ENCODE measurements at places on chromosomes 3 and 15.

DNA sequence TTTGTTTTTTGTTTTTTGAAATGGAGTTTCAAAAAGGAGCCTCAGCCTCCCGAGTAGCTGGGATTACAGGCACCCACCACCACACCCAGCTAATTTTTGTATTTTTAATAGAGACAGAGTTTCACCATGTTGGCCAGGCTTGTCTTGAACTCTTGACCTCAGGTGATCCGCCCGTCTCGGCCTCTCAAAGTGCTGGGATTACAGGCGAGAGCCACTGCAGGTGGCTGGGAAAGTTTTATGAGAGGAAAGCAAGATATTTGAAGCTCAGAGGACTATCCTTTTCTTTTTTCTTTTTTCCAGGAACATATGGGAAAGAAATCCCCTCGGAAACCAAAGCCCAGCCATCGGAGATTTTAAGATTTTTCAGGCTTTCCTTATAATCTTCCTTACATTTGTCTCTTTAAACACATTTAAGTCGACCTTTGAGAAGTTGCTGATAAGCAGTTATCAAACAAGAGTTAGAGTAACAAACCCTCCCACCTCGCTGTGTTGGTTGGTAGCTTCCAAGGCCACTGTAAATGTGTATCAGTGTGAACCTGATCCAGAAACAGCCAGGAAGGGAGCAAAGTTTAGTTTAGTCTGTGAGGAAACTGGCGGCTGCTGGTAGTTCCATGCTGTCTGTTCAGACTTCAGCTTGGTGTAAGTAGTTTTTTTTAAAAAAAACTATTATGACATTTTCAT is 34.5 kb upstream of the MAP3K13 start:
- DNase-seq, result no peak

- no peak for DNase-seq
Observed at GRCh38 chr3:197355713-197356112, 57.3 kb upstream of the DLG1 start.

DNA sequence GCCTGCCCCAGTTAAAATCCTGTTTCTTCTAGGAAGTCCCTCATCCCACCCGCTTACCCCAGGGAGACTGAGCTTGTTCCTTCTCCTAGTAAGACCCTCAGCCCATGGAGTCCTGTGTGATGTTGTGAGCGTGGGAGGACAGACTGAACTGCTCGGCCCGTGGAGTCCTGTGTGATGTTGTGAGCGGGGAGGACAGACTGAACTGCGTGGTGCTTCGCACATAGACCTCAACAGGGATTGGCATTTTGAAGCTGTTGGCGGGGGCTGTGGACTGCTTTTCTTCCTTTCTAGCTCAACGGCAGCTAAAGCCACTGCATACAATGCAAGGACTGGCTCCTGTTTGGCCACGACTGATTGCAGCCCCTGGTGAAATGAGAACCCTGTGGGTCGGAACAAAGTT is 1.6 kb upstream of the SPTBN5 start:
- DNase-seq, result no peak

DNA sequence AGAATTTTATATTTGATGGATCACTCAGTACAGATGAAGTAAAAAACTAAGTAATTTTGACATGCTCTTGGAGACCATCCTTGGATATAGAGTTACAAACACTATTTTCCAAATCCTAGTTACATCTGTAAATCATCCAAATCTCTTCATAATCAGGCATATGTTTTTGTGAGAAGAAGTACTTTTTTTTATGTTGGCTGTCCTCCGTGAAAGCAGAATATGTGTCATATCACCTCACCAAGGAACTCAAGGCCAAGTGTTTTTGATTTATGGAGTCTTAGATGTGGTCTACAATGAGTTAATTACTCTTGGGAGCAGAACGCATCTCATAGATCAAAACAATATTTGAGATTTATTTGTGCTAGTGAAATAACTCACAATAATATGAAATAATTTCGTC is 416.5 kb upstream of the TGFBR2 start:
- no peak for DNase-seq

- no peak for DNase-seq
Observed at GRCh38 chr3:174170248-174170647, 688.9 kb upstream of the NAALADL2 start.

DNA sequence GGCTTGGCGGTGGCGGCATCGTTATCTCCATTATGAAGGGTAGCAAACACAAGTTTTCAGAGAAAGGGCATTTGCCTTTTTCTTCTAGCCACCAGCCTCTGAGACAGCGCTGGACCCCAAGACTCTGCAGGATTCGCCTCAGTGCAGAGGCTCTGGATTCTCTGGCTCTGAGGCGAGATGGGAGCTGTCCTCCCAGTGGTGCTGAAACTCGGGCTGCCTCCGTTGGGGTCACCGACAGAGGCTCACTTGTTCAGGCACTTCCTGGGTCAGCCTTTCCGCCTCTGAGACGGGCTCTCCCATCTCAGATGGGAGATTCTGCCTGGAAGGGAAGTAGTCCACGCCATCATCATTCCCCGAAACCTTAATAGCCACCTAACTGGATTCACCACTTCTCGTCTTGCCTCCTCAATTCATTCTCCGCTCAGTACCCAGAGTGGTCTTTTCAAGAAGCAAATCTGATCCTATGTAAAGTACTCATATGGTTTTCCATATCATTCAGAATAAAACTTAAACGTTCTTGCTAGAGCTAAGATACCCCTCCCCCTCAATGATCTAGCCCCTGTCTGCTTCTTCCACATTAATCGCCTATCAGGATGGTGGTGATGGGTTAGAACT is 76.9 kb downstream of the RHCG start:
- DNase-seq, result no peak

GRCh38 chr15:55894399-55894965 is 98.9 kb downstream of the NEDD4 start:
- no peak for DNase-seq

- no peak for DNase-seq
Observed at GRCh38 chr3:143924522-143925285, 46.9 kb upstream of the DIPK2A start.

GRCh38 chr15:70274255-70274880 is 176.7 kb upstream of the TLE3 start:
- no peak for DNase-seq

GRCh38 chr3:61780455-61781228 is 219.3 kb downstream of the PTPRG start:
- DNase-seq, result no peak

GRCh38 chr15:59691194-59691805 is 2.2 kb upstream of the BNIP2 start:
- DNase-seq, result no peak

- no peak for DNase-seq
Observed at GRCh38 chr3:119562307-119562961, 3.0 kb upstream of the CD80 start.

GRCh38 chr3:74599564-74599963 is 14.9 kb downstream of the CNTN3 start:
- DNase-seq, result no peak

DNA sequence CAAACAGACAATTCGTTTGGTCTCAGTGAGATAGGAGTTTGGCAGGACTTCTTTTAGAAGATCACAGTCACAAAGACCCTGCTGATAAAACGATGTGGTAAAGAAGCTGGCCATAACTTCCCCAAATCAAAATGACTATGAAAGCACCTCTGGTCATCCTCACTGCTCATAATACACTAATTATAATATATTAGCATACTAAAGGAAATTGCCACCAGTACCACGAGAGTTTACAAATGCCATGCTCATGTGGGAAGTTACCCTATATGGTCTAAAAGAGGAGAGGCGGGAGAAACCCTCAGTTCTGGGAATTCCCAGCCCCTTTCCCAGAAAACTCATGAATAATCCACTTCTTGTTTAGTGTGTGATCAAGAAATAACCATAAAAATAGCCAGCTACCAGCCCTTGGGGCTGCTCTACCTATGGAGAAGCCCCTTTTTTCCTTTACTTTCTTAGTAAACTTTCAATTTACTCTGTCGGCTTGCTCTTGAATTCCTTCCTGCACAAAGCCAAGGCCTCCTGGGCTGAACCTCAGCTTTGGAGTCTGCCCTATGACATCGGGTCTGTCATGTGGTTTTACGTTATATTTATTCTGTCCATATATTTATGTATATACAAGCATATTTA is 115.8 kb upstream of the IGSF10 start:
- DNase-seq, result no peak

DNA sequence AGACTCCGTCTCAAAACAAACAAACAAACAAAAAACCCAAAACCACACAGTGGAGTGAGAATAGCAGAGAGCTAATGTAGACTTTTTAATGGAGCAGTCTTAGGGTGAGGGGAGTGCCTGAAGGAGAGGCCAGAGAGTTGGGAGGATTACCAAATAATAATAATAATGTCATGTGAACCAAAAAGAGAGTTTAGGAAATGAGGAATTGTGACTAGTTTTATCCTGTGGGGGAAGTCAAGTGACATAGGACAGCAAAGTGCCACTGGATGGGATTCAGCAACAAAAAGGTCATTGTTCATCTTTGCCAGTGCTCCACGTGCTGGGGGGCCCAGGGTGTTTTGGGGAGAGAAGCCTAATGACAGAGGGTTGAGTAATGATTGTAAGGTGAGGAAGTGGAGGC is 12.9 kb downstream of the GPR87 start:
- DNase-seq, result no peak

DNA sequence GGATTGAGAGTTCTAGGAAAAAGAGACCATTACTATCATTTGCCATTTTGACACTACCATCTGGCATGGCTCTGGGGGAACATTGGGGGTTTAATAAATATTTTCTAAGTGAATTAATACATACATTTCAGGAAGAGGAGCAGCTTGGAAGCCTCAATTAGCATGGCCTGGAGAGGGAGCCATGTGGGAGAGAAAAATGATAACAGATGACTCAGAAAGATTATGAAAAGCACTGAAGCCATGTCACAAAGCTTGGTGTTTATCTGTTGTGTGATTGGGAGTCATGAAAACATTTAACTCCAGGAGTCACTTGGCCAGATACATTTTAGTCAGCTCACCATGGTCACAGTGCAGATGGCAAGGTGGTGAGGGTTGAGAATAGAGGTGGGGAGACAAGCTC is 121.0 kb downstream of the SSR3 start:
- DNase-seq, result no peak

GRCh38 chr15:52925130-52925529 is 135.0 kb upstream of the ONECUT1 start:
- no peak for DNase-seq

DNA sequence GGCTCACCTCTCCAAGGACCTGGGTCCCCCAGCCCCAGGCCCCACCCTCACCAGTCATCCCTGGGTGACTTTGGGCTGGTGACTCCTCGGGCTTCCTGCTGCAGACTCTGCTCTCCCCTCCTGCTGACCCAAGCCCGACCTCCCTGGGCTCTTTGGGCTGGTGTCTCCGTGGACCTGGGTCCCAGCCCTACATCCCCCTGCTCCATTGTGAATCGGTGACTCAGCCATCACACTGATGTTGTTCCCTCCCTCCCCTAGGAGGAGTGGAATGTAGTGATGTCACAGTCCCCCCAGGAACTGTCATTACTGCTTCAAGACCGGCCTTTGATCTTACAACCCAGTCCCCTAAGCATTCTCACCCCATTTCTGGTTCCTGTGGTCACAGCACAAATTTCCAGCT is 83.7 kb downstream of the ADAMTS7 start:
- no peak for DNase-seq

DNA sequence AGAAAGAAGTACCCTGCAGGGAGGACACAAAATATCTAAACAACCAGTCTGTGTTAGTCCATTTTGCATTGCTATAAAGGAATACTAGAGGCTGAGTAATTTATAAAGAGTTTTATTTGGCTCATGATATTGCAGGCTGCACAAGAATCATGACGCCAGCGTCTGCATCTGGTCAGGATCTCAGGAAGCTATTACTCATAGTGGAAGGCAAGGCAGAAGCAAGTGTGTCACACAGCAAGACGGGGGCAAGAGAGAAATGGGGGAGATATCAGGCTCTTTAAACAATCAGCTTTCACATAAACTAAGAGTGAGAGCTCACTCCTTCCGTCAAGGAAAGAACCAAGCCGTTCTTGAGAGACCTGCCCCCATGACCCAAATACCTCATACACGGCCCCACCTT is 614.8 kb downstream of the ZIC1 start:
- no peak for DNase-seq

DNA sequence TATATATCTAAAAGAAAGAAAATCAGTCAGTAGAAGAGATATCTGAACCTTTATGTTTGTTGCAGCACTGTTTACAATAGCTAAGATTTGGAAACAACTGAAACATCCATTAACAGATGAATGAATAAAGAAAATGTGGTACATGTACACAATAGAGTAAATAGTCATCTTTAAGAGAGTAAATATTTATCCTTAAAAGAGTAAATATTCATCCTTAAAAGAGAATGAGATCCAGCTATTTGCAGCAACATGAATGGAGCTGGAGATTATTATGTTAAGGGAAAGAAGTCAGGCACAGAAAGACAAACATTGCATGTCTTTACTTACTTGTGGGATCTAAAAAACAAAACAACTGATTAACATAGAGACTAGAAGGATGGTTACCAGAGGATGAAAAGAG is 197.0 kb upstream of the CBLB start:
- no peak for DNase-seq

GRCh38 chr3:44068753-44069152 is 172.9 kb upstream of the TOPAZ1 start:
- no peak for DNase-seq
